Skin of body (tissue), 3 donors: ENCODE measurements at places on chromosomes 7 and 10.

- no peak for DNase-seq
These were observed 58.7 kb downstream of the GPAM start for GRCh38 chr10:112124866-112125265.

- no peak for DNase-seq
These were observed 19.3 kb upstream of the OPTN start for GRCh38 chr10:13080643-13081042.

DNA sequence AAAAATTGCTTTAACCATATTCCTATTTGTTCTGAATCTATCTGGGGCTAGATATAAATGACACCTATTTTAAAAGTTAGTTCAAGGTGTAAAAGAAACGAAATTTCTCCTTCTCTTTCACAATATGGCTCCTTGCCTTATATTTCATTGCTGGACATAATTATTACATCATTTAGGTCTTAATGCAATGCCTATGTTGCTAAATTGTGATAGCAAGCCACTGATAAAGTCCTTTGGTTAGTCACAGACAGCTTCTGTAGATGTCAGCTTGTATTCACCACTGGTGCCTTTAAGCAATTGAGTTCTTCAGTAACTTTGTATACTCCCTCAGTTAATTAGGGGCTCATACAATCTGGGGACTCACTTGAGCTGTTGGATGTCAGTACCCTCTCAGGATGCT lies 1236.6 kb downstream of the GATA3 start:
- DNase-seq, result no peak

- no peak for DNase-seq
These were observed 91.8 kb downstream of the PRKAG2 start for GRCh38 chr7:151784853-151785680.

DNA sequence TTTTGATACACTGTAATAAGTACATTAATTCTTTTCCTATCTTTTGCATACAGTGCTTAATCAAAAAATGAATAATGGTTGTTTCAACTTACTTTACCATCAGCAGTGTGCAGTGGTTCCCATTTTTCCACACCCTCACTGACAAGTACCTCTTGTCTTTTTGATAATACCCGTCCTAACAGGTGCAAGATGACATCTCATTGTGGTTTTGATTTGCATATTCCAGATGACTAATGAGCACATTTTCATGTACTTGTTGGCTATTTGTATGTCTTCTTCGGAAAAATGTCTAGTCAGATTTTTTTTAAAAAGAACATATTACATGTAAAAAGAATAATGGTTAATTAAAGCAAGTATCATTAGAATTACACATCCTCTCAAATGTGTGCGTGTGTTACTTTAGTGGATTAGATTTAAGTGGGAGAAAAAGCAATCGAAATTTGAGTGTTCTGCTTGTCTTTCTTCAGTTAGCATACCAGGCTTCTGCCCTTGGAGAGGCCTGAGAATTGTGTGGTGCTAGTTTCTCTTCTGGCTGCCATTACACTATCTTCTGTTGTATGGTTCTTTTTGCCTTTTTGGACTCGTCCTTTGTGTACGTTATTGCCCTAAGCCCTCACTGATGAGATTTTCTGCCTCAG lies 291.2 kb downstream of the AUTS2 start:
- no peak for DNase-seq

DNA sequence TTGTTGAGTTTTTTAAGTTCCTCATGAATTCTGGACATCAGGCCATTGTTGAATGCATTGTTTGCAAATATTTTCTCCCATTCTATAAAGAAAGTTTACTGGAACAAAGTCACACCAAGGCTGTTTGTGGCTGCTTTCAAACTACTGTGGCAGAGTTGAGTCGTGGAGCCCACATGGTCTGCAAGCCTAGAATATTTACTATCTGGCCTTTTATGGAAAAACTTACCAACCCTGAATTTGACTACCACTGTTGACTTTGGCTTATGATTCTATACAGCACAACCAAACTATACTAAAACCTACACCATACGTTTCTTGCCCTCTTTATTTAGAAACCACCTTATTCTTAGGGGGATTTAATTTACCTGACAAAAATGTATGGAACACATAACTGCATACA lies 239.1 kb downstream of the KCNMA1 start:
- DNase-seq, result no peak

DNA sequence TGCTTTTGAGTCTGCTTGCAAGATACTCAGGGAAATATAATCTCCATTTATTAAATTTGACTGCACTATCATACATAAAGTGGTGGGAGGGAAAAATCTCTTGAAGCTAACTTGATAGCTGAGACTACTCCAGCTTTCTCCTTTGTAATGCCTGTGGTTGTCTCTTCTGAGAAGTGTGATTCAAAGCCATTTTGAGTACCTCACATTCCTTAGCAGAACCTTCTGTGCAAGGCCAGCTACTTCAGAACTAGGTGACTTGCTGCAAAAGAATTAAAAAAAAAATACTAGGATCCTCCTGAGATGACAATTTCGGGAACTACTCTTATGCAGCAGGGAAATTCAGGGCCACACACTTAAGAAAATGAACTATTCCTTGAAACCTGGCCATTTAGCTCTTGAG lies 294.8 kb downstream of the MDFIC start:
- no peak for DNase-seq

GRCh38 chr7:47069385-47070076 lies 512.4 kb downstream of the TNS3 start:
- no peak for DNase-seq

DNA sequence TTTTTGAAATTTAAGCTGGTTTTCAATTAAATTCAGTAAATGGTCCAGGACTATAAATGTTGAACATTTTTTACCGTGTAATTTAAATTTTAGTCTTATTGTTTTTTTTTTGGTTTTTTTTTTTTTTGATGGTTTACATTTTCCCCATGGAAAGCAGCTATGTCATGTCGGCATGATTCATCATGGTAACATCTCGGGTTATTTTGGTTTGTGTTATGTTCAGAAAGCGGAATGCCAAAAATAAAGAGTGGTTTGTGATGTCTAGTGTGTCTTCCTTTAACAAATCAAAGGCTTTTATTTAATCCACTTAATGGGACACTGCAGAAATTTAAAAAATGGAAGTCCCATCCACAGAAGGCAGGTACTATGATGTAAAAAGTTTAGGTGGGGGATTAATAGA lies 58.5 kb downstream of the TRUB1 start:
- DNase-seq, result no peak

GRCh38 chr7:26376175-26376917 lies 84.7 kb downstream of the SNX10 start:
- no peak for DNase-seq

DNA sequence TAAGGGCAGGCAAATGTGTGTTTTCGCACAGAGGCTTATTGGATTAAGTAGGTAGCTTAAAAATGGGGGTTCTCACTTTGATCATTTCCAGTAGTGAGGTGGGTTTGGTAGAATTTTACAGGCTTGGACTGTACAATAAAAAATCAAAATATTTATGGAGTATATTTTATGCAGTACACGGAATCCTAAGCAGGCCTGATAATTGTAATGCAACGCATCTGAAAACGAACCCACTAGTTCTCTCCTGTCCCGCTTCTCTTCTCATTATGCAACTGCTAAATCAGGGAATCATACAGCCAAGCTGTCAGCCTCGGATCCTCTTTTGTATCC lies 377 bp upstream of the POLR1F start:
- DNase-seq, result no peak

- DNase-seq, result no peak
These were observed 303.4 kb downstream of the WDR37 start for GRCh38 chr10:1359626-1359955.

- peak; percentile 20 for DNase-seq
These were observed 4.4 kb upstream of the FAM107B start for GRCh38 chr10:14779001-14779651.
